Hepatocyte (in vitro differentiated cells): ENCODE measurements at places on chromosomes 13 and 19. TPM values are rescaled to one million over a fixed set of nuclear protein-coding genes. Genes with fewer than 3 reads are reported as not detected.

RXFP2 gene
- polyA plus RNA-seq, result not detected in 2 replicates

CYP4F11 gene
- polyA plus RNA-seq, result not detected in 2 replicates

KL gene
- 0.12 and 1.4 TPM in 2 replicates for polyA plus RNA-seq

FUT1 gene
- 4.3 and 5.2 TPM in 2 replicates for polyA plus RNA-seq

U2AF2 gene
- polyA plus RNA-seq, result 16.1 and 18.0 TPM in 2 replicates

ACP7 gene
- 0.13 and 0.21 TPM in 2 replicates for polyA plus RNA-seq

UQCRFS1 gene
- polyA plus RNA-seq, result 73.3 and 79.0 TPM in 2 replicates

ZIC2 gene
- polyA plus RNA-seq, result 0.15 and 0.21 TPM in 2 replicates

TJP3 gene
- polyA plus RNA-seq, result 49.2 and 56.9 TPM in 2 replicates

PCDH20 gene
- 5.1 and 7.2 TPM in 2 replicates for polyA plus RNA-seq

LCP1 gene
- 17.7 and 18.9 TPM in 2 replicates for polyA plus RNA-seq

PRRG2 gene
- 4.0 and 4.3 TPM in 2 replicates for polyA plus RNA-seq

ZNF254 gene
- 8.5 and 9.3 TPM in 2 replicates for polyA plus RNA-seq

LGI4 gene
- polyA plus RNA-seq, result 5.2 and 8.8 TPM in 2 replicates

CYP4F8 gene
- polyA plus RNA-seq, result not detected in 2 replicates

LILRA2 gene
- not detected in 2 replicates for polyA plus RNA-seq

ADPRHL1 gene
- 0.58 and 1.0 TPM in 2 replicates for polyA plus RNA-seq

LYPD5 gene
- 1.6 and 1.9 TPM in 2 replicates for polyA plus RNA-seq

ZNF568 gene
- polyA plus RNA-seq, result 2.5 and 4.4 TPM in 2 replicates

DPF1 gene
- 2.0 and 2.7 TPM in 2 replicates for polyA plus RNA-seq

ANGPTL8 gene
- polyA plus RNA-seq, result 14.4 and 20.8 TPM in 2 replicates

SIGLEC8 gene
- polyA plus RNA-seq, result 0.28 TPM in 1 of 2 replicates, not detected in the other

ZNF534 gene
- not detected in 2 replicates for polyA plus RNA-seq

ZNF90 gene
- 5.4 and 6.1 TPM in 2 replicates for polyA plus RNA-seq

AMER2 gene
- polyA plus RNA-seq, result 0.02 and 0.18 TPM in 2 replicates

HRC gene
- polyA plus RNA-seq, result 0.33 and 0.48 TPM in 2 replicates

MAST1 gene
- polyA plus RNA-seq, result 0.22 and 0.54 TPM in 2 replicates

URAD gene
- 35.7 and 38.1 TPM in 2 replicates for polyA plus RNA-seq

ERICH6B gene
- polyA plus RNA-seq, result 0.52 and 0.96 TPM in 2 replicates

JAK3 gene
- 3.0 and 3.6 TPM in 2 replicates for polyA plus RNA-seq

PODNL1 gene
- polyA plus RNA-seq, result 2.4 and 3.3 TPM in 2 replicates

COL4A2 gene
- 220 and 221 TPM in 2 replicates for polyA plus RNA-seq

LAMP1 gene
- 230 and 233 TPM in 2 replicates for polyA plus RNA-seq

SELENOV gene
- polyA plus RNA-seq, result 0.98 and 2.2 TPM in 2 replicates

ALKBH6 gene
- 31.1 and 33.7 TPM in 2 replicates for polyA plus RNA-seq

PCP2 gene
- polyA plus RNA-seq, result 0.60 and 0.62 TPM in 2 replicates

FUT3 gene
- 0.45 TPM in 1 of 2 replicates, not detected in the other for polyA plus RNA-seq

SYT3 gene
- polyA plus RNA-seq, result 2.2 and 4.3 TPM in 2 replicates

NKPD1 gene
- 0.50 and 0.60 TPM in 2 replicates for polyA plus RNA-seq

ATP4A gene
- 3.5 and 5.1 TPM in 2 replicates for polyA plus RNA-seq

RFPL4AL1 gene
- not detected in 2 replicates for polyA plus RNA-seq

C19orf73 gene
- polyA plus RNA-seq, result 2.6 and 2.7 TPM in 2 replicates

CTXN1 gene
- 13.5 and 14.5 TPM in 2 replicates for polyA plus RNA-seq

C1QTNF9 gene
- polyA plus RNA-seq, result not detected in 2 replicates
